HFFc6 (cell line): ENCODE measurements at places on chromosomes 3 and 15.
A peak's percentile ranks its signal among the peaks of the same experiment; 100 is the strongest.

DNA sequence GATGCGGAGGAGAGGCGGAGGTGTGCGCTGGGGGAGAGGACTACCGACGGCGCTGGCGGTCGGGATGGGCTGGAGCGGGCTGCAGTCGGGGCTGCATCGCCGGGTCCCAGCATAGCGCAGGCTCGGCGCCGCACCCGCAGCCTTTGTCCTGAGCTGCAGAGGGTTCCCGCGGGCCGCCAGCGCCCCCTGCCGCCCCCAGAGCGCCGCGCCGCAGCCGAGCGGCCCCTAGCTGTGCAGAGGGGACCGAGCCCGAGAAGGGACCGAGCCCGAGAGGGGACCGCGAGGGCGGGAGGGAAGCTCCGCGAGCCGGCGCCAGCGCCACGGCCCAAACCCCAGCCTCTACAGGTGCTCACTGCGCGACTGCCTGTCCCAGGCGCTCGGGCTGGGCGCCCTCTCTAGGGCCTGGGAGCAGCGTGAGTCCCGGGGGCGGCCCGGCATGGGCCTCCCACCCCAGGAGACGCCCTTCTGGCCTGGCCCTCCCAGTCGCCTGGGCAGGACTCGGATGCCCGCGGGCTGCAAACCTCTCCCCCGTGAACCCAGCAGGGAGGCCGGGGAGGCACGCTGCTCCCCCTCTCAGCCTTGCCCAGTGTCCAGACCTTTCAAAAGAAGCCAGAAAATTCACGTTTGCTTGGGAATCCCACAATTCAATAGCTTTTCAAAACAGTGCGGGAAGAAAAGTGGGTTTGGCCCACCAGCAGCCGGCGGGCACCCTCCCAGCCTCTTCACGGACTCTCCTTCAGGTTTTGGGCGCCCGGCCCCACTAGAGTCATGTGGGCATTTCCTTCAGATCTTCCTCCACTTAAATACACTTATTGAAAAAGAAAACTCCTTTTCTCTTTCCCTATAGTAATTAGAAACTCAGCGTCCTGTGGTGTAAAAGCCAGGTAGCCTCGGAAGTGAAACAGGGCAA, 134.7 kb downstream of the TPRA1 start:
- DNase-seq: peak; percentile 29

DNA sequence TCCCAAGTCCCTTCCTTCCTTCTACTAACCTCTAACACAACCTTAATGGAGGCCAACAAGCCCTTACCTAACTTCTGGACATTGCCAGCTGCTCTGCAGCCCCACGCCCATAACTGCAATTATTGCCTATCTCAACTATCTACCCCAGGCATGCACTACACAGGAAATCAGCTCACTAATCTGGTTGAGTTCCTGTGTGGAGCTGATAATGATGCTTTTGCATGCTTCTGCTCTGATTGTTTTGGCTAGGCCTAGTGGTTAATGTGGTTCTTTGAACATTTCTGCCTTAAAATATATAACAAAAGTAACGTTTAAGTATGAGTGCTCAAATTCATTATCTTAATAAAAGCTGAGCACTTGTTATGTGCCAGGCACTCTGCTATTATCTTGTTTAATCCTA, 463.9 kb downstream of the MFSD1 start:
- no peak for DNase-seq

DNA sequence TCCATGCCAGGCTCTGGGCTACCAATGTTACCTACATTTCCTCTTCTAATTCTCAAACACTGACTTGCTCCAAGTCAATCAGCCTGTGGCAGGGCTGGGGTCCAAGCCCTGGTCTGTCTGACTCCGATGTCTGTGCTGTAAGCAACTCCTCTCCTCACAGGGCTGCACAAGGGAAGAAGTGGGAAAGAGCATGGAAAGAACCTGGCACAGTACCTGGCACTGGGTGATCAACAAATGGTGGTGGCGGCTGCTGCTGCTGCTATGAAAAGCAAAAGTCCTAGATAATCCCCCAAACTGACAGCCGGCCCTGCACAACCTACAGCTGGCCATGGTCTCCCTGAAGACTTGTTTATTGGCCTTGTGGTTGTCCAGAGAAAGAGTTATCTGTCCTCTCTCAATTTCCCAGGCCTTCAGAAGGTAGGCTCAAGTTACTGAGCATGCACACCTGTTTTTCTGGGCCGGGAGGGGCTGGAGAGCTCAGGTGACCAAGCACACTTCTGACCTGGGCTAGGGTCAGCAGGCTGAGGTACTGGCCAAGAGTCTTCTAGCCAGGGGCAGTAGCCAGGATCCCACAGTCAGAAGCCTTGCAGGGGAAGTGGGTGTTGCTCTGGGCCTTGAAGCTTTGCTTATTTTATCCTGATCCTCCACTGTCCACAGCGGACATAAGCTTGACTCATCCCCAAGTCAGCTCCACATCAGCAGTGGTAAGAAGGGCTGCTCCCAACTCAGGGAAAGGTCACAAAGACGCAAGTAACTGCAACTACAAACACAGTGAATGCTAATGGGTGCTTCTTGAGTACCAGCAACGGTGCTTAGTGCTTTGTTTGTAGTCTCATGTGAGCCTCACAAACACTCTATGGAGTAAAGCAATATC, 35.3 kb upstream of the KY start:
- DNase-seq: peak; percentile 79

DNA sequence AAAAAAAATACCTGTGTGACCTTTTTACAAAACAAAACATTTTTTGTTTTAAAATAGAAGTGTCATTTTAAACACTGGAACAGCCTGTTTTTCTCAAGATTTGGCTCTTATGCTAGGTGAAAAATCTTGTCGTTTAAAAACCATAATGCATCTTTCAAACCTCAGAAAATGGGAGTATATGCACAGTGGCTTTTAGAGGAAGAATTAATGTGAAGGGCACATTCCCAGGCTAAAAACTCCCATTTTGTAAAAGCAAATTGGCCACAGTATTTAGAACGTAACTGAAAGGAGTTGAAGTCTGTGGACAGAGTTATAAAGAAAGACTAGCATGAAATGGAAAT, 190.0 kb downstream of the OSBPL10 start:
- no peak for DNase-seq

DNA sequence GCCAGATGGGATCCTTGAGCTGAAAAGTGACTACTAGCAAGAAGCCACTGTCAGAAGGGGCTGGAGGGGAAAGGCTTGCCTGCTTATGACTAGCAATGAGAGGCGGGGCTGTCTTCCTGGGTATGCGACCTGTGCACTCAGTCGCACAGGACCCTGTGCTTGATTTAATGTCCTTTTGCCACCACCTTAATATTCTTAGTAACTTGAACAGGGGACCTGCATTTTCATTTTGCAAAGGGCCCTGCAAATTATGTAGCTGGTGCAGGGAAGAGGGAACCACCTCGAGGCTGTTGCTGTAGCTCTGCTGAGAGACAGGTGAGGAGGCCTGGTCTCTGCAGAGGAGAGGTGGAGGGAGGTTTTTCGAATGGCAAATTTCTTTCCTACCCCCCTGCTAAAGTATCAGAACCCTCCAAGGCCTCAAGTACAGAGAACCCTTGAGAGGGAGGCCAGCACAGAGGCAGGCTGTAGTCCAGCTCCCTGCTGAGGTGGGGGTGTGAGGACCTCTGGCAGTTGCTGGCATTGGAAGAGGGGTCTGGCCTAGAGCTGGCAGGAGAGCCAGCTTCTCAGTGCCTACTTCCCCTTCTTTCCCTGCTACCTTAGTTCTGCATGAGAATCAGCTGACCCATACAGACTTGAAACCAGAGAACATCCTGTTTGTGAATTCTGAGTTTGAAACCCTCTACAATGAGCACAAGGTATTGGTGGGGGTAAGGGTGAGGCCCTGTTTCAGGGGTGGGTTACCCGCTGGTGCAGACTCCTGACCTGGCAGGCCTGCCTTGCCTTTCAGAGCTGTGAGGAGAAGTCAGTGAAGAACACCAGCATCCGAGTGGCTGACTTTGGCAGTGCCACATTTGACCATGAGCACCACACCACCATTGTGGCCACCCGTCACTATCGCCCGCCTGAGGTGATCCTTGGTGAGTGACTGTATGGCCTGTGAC, 11.4 kb downstream of the CLK3 start:
- DNase-seq: no peak

- DNase-seq: peak; percentile 87
Measured at GRCh38 chr3:36677331-36678007, 86.9 kb downstream of the DCLK3 start.

DNA sequence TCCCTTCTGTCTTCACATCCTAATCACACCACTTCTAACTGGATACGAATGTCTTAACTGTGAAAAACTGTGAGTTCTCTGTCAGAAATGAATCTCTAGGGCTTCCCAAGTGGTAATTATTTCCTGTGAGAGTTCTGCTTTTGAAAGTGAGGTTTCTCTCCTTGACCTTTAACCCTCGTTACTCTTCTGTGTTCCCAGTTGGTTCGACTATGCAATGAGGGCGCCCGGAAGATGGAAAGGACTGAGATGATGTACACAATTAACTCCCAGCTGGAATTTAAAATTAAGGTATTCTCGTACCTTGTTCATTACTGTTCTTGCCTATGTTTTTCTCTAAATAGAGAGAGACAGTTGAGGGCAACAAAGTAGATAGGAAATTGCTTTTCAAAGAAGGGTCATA, 96.5 kb downstream of the ARHGEF26 start:
- no peak for DNase-seq

GRCh38 chr3:110811050-110811449, 260.6 kb upstream of the NECTIN3 start:
- DNase-seq: peak; percentile 25

DNA sequence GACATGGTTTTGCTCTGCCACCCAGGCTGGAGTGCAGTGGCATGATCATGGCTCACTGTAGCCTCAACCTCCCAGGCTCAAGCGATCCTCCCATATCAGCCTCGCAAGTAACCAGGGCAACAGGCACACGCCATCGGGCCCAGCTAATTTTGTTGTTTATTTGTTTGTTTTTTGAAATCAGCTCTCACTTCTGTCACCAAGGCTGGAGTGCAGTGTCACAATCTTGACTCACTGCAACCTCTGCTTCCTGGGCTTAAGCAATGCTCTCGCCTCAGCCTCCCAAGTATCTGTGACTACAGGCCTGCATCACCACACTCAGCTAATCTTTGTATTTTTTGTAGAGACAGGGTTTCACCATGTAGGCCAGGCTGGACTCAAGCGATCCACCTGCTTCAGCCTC, 26.3 kb upstream of the PLCH1 start:
- DNase-seq: no peak

- DNase-seq: no peak
Measured at GRCh38 chr15:25901811-25902605, 38.9 kb upstream of the ATP10A start.

DNA sequence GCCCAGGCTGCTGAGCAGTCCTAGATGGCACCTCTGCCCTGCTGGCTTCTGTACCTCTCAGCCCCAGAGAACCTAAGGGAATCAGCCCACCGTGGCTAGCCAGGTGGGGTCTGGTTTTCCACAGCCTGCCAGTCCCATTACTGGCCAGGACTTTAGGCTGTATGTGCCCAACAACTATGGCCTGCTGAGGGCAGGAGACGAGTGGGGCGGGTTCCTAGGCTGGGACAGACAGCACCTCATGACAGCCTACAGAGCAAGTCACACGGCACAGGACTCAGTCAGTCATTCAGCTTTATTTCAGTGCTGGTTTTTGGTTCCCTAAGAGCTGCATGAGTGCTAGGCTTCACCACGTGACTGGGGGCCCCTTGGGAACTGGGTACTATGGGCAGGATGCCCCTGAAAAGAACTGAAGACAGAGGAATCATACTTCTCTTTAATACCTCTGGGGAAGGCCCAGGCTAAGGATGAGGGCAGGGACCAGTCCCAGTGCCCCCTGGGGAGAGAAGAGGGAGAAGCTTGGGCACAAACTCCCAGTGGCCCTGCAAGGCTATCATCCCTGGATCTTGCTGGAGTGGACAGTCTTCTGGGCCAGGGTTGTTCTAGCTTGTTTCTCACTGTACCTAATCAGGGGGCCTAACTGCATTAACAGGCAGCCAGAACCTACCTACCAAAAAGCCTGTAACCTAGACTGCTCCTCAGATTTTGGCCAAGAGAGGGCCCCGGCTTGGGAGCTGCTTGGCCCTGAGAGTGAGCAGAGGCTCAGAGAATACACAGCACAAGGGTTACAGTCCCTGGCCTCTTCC, 14.8 kb downstream of the CLK3 start:
- DNase-seq: no peak

DNA sequence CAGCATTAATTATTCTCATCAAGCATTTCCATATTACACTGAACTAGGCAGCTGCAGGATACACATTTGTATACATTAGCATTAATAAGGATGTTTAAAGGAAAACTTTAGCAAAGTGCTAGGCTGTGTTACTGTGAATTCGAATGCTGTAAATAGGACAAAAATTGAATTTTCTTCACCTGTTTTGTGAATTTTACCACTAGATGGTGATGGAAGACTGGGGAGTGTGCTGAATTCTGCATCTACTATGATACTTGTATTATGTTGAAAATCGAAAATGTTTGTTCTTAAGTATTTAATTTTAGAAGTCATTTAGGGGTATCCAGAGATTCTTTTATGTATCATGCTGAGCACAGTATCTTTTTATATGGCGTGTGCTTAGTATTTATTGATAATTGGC, 12.3 kb upstream of the P2RY14 start:
- peak; percentile 36 for DNase-seq

- no peak for DNase-seq
Measured at GRCh38 chr3:139830817-139831216, 104.2 kb upstream of the CLSTN2 start.

- DNase-seq: no peak
Measured at GRCh38 chr3:197552198-197552597, 3.6 kb downstream of the BDH1 start.

DNA sequence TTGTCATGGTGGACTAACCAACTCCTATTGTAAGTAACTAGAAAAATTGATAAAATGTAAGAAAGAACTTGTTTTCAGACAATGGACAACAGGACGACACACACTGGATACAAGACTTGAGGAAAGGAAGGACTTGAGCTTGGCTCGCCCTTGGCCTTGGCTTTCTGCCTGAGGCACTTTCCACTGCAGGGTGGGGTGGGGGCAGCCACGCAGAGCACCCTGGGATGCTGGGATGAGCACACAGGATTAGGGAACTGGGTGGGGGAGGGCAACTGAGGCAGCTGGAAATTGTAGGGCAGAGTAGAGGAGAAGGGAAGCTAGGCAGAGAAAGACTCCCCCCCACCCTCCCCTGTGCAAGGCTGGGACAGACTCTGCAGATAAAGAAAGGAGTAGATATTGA, 25.5 kb upstream of the HHATL start:
- no peak for DNase-seq

- DNase-seq: no peak
Measured at GRCh38 chr15:69685512-69686452, 233.2 kb downstream of the RPLP1 start.
